ENCODE measurements at places on chromosomes 12 and 14. TPM values are rescaled to one million over a fixed set of nuclear protein-coding genes. Genes with fewer than 3 reads are reported as not detected.

CMA1 gene
- total RNA-seq: not detected

SOAT2 gene
- 0.13 TPM for total RNA-seq

MDGA2 gene
- 0.27 TPM for total RNA-seq

GRCh38 chr12:97989366-97989940 lies 525.9 kb upstream of the TMPO start:
- no peak for DNase-seq

- no peak for DNase-seq
Observed at GRCh38 chr12:32419520-32419960, 20.2 kb downstream of the FGD4 start.

DPF3 gene
- 1.3 TPM for total RNA-seq

SNAPC1 gene
- total RNA-seq: 6.6 TPM
